Ovary (tissue), 10 donors: ENCODE measurements at places on chromosomes 12 and 14.

GRCh38 chr12:3436461-3437065 is 54.4 kb upstream of the PRMT8 start:
- DNase-seq = no peak

DNA sequence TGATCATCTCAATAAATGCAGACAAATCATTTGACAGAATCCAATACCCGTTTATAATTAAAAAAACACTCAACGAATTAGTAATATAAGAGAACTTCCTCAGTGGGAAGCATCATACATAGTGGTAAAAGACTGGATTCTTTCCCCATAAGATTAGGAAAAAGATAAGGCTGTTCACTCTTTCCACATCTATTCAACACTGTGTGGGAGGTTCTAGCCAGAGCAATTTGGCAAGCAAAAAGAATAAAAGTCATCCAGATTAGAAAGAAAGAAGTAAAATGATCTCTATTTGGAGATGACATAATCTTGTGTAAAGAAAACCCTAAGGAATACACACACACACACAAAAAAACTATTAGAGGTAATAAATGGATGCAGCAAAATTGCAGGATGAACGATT is 38.4 kb downstream of the YEATS4 start:
- DNase-seq = no peak

- DNase-seq = no peak
Measured at GRCh38 chr14:69985463-69985862, 106.2 kb downstream of the SMOC1 start.

- no peak for DNase-seq
Measured at GRCh38 chr12:9669534-9669933, at the start of gene CLEC2D. Gene CLEC2D, plus strand, starts transcription at chr12:9669713. Its CDS starts 22 bp downstream, at chr12:9669735.

- DNase-seq = no peak
Measured at GRCh38 chr12:52925717-52926595, 21.1 kb upstream of the KRT8 start.

GRCh38 chr14:99229654-99230207 is 42.3 kb downstream of the BCL11B start:
- DNase-seq = no peak

GRCh38 chr12:13203034-13203922 is 6.8 kb downstream of the EMP1 start:
- DNase-seq = no peak

- DNase-seq = peak; percentile 60
Measured at GRCh38 chr12:119153477-119154434, 25.0 kb upstream of the HSPB8 start.

DNA sequence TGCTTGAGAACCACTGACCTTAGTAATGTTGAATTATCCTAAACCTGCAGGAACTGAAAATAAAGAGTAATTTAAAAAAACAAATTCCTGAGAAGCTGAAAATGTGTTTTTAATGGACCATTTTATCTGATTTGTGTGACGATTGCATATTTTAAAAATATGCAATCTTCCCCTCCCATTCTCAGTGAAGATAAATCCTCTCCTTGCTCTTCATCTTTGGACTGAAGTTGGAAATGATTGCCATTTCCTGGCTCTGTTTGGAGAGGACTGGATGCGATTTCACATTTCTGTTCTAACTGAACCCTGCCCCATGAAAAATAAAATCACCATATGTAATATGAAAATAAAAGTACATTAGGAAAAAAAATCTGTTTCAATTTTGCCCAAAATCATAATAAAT is 216.3 kb downstream of the SLC6A15 start:
- no peak for DNase-seq

DNA sequence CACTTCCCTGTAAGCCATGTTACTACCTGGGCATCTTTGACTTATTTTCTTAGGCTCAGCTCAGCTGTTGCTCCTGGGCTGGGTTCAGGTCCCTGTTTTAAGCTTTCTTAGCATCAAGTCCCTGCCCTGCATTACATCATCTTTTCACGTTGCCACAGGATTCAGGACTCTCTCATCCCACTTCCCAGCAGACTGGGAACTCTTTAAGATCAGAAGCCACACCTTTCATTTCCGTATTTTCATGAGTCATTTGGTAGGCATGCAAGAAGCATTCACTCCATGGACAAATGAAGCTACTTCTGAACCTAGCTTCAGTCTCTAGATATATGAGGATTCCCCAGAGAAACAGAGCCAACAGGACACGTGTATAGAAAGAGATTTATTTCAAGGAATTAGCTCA is 726.8 kb downstream of the VRK1 start:
- DNase-seq = no peak

GRCh38 chr12:104291867-104292524 is 11.5 kb upstream of the EID3 start:
- DNase-seq = no peak

- no peak for DNase-seq
Measured at GRCh38 chr12:102478405-102479098, 1.8 kb downstream of the IGF1 start.

DNA sequence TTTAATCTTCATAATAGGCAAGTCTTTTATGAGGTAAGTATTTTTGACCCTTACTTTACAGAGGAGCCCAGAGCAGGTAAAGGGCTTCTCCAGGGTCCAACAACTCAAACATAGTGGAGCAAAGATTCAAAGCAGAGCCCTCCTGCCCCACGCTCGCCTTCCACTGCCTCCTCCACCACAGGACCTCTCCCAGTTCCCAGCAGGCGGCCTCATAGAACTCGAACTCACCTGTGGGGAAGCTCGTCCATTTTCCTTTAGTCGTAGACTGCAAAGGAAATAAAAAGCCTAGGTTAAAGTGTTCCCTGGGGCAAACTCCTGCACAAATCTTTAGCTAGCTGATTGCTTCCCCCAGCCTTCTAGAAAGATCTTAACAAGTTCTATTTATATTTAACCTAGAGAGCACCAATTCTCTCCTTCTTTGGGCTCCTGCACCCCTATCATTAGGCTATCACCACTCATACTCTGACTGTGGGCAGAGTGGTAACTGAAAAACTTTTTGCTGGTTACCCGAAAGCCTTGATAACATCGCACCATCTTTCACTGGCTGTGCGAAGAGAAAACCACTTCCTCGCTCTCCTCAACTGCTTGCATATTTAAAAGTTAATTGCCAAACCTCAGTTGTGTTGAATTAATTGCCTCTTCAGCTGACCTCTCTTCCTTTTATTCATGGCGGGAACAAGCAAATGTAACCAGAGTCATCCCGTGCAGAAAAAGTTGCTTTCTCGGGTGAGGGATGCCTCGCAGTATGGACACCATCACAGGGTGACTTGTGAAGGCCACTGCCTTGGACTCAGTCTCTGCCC is 299.6 kb downstream of the DPF3 start:
- no peak for DNase-seq

DNA sequence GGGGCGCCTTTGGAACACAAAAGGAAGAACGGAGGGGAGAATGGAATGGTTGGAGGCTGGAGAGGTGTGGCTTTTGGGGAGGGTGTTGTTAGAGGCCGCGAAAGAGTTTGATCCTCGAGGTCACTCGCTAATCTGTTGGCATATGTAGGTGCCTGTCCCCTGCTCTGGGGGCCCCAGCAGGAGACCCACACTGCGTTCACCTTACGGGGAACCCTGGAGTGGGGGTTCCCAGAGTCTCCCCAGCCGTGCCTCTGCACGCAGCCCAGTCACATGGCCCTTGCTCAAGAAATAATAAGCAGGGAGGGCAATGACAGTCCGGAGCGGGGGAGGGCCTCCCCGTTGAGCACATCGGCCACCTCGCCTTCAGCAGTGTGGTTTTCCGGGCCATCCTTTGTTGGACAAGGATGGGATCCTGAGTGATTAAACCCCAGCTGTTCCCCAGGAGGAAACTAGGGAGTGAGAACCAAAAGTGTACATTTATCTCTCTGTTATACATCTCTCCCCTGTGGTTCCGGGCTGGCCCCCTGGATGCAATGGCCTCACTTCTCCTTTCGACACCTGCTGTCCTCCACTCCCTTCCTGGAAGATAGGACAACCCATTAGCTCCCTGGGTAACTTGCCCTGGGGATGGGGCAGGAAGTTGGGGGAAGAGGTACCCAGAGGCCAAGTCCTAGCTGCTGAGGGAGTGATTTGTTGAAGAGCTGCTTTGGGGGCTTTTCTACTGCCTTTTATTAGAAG is 1.3 kb downstream of the PLEKHG3 start:
- DNase-seq = peak; percentile 61

GRCh38 chr12:52506858-52507715 is 13.1 kb downstream of the KRT5 start:
- no peak for DNase-seq

GRCh38 chr12:6752167-6752920 is 597 bp downstream of the MLF2 start:
- no peak for DNase-seq

DNA sequence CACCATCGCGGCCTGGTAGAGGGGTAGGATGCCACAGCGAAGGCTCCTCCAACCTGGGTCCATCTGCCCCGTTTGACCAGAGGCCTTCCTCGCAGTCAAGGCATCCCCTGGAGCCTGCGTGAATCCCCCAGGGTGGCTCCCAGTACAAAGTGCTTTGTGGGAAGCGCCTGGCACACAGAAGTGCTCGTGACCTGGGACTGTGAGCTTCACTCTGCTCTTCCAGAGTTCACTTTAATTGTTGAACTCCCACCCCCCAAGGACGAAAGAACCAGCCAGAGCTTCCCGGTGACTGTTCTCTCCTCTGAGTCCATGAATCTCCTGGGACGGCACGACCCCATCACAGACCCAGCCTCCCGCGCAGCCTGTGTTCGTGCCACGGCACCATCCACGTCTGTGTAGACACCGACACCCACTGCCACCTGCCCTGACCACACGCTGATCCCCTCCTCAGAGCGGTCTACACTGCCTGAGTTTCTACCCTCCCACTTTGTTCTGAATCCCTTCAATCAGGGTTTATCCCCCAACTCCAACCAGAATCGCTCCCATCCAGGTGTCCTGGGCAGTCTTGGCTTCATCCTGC is 15.9 kb downstream of the P2RX2 start:
- no peak for DNase-seq

GRCh38 chr14:32397861-32398640 is 69.0 kb downstream of the AKAP6 start:
- no peak for DNase-seq

GRCh38 chr12:17918013-17918412 is 172.0 kb downstream of the RERGL start:
- DNase-seq = no peak

- DNase-seq = peak; percentile 32
Measured at GRCh38 chr14:22882529-22883172, 371 bp upstream of the REM2 start.

DNA sequence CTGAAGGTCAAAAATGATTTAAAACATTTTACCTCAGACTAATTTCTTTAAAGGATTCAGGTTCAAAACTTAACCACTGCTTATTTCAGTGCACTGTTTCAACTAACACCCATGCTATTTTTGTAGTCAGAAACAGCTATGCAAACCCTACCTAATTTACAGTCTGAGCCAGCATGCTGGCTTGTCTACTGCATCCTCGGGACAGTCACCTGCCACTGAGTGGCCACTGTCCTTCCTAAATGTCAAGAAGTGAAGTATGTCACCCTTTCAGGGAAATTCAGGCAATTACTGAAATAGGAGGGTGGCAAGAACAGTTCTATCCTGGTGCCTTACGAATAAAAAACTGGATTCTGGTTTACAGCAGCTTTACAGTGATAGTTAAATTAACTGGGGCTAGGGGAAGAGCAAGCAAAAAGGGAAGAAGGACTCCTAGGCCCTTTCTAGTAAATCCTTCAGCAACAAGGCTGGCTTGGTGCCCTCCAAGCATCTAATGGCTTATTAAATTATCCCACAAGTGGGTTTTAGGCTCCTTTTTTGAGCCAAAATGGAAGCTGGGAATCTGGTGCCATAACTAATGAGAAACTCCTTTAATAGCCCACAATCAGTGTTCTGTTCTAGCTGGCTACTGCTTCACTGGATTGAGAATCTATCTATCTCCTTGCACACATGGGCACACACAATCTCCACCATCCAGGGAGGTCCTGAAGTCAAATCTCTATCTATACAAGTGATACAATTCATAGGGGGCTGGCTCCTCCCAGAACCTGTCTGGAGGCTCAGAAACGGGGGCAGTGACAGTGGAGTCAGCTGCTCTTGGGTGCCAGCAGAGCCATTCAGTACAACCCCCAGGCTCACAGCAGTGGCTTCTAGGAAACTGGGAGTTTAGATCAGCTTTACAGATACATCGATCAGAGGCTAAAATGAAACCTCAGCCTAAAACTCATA is 43.4 kb downstream of the SH2B3 start:
- DNase-seq = no peak

DNA sequence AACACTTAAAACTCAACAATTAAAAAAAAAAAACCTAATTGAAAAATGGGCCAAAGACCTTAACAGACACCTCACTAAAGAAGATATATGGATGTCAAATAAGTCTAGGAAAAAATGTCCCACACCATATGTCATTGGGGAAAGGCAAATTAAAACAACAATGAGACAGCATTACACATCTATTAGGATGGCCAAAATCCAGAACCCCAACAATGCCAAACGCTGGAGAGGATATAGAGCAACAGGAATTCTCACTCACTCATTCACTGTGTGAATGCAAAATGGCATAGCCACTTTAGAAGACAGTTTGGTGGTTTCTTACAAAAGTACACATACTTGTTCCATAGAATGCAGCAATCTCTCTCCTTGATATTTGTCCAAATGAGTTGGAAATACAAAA is 173.7 kb downstream of the SLC25A21 start:
- no peak for DNase-seq

DNA sequence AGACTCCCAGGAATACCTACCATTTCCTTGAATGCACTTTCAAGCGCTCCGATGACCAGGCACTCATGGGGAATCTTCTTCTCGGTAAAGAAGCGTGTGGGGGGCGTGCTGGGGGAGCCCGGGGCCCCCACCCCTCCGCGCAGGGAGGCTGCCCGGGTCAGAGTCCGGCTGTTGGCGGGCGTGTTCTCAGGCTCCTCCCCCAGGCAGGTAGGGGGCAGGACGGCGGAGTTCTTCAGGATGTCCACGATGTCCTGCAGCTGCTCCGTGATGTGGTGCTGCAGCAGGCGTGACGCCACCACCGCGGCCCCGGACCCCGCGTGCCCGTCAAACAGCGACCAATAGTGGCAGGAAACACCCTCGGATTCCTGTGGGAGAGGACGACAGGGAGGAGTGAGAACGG is 133.2 kb downstream of the PPM1H start:
- DNase-seq = no peak

- no peak for DNase-seq
Measured at GRCh38 chr12:20411345-20411744, 43.0 kb downstream of the PDE3A start.

GRCh38 chr12:108875682-108876361 is 4.1 kb upstream of the DAO start:
- DNase-seq = no peak

DNA sequence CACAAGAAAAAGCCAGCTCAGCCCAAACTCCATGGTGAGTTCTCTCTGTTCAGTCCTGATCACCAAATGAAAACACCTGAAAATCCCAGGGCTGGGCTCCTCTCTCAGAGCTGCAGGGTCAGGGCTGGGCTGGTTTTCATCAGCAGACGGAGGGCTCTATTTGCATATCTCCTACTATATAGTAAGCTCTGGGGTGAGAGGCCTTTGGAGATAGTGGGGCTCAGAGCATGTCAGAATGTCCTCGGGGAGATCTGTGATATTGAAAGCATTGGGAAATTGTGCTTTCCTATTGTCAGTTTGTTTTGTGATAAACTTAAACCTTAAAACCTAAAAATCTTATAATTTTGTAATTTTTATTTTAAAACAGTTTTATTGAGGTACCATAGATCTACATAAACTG is 742.6 kb downstream of the TMEM121 start:
- no peak for DNase-seq

- DNase-seq = no peak
Measured at GRCh38 chr12:120453977-120454376, 7.7 kb downstream of the GATC start.

- no peak for DNase-seq
Measured at GRCh38 chr12:49564686-49565405, 3.1 kb downstream of the MCRS1 start.
